ENCODE measurements at places on chromosomes 2 and 18. TPM values are rescaled to one million over a fixed set of nuclear protein-coding genes. Genes with fewer than 3 reads are reported as not detected.

GRCh38 chr2:46170026-46170425 is 127.2 kb upstream of the EPAS1 start:
- DNase-seq = no peak

- DNase-seq = no peak
Measured at GRCh38 chr2:160388464-160389263, 104.9 kb downstream of the RBMS1 start.

- DNase-seq = no peak
Measured at GRCh38 chr2:43356774-43357173, 130.4 kb upstream of the ZFP36L2 start.

GRCh38 chr2:108986916-108987510 is 2.0 kb downstream of the EDAR start:
- no peak for DNase-seq

Gene MROH2A
- total RNA-seq = not detected

- no peak for DNase-seq
Measured at GRCh38 chr2:47243596-47244323, 88.7 kb upstream of the STPG4 start.

Gene ARHGEF33
- not detected for total RNA-seq

- DNase-seq = no peak
Measured at GRCh38 chr2:129274038-129274415, 705.4 kb upstream of the RAB6C start.

GRCh38 chr2:162890690-162891311 is 52.2 kb upstream of the KCNH7 start:
- DNase-seq = peak; percentile 76

Gene CERKL
- total RNA-seq = 0.85 TPM

Gene RAB6C
- not detected for total RNA-seq

Gene SP5
- total RNA-seq = not detected

DNA sequence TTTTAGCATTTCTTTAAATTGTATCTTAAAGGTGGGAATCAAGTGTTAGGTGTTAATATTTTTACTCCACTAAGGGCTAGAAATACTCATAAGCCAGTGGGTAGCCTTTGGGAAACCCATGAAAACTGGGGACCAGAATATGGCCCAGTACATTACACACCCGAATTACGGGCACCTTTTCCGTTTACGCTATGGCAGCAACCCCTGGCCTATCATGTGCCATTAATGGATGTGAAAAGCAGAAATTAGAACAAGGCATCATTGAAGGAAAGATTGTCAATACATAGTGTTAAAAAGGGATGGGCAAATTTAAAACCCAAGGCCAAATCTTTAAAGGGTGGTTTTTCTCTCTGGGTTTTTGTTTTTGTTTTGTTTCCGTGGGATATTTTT is 781 bp downstream of the FARP2 start:
- DNase-seq = no peak

Gene ACYP2
- total RNA-seq = 15.8 TPM

Gene DLGAP1
- not detected for total RNA-seq

GRCh38 chr2:200353874-200354273 is 47.4 kb downstream of the SPATS2L start:
- DNase-seq = no peak

Gene NRP2
- 9.9 TPM for total RNA-seq

DNA sequence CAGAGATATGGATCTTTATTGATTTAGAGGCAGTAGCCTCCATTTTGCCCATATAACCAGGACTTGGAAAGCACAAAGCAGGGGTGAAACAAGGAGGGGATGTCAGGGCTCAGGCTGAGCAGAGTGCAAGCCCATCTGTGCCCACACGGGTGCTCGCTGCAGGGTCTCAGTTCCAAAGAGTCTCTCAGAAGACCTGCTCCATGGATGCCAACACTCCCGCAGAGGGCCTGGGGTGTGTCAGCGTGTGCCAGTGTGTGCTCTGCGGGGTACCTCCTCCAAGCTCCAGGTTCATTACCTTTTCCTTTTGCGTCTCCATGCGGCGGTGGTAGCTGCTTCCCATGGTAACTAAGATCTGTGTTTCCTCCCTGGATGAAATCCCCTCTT is 107.5 kb downstream of the EIPR1 start:
- no peak for DNase-seq

DNA sequence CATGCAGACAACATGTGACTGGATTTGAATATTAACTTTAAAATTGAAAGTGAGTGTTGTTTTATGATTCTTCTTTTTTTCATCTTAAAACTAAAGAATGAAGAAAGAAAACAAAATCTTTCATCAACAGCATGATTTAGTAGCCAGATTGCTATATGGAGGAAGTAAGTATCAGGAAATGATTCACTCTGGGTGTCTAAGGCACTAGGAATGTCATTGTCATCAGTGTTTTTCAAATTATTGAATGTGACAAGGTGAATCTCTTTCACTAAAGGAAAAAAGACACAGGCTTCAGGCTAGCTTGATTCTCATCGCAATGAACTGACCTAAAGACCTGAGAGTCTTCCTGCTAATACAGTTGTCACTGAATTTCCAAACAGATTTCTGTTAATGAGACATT is 430.1 kb downstream of the FBXO15 start:
- DNase-seq = no peak

Gene ACADL
- total RNA-seq = not detected

DNA sequence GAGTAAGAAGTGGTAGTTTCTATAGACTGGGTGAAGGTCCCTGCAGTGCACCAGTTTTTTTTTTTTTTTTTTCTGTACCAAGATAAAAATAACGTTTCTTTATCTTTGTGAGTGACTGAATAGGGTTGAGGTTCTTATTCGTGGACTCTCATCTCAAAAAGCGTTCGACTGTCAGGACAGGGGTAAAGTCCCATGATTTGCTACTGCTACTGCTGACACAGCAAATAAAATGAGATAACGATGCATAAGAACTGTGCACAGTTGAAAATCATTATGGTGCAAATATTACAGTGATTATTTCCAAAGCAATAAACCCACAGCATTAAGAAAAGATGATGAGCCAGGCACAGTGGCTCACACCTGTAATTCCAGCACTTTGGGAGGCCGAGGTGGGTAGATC is 482.0 kb upstream of the CHST9 start:
- no peak for DNase-seq

GRCh38 chr2:208999911-209000310 is 423.9 kb upstream of the MAP2 start:
- DNase-seq = no peak

Gene GKN2
- not detected for total RNA-seq

DNA sequence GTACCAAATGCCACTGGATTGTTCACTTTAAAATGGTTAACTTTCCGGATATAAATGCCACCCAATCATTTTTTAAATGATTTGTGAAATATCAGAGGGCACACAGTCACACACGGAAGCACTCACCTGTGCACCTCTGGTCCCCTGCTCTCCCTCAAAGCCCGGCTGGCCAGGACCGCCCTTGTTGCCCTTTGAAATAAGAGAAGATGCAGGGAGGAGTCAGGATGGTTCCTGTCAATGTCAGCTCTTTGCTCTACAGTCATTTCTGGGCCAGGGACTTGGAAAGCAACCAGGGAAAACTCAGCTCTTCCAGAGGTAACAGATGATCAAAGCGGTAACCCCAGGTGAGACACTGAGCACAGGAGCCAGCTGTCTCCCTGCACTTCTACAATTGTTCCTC is 60.7 kb downstream of the COL6A3 start:
- no peak for DNase-seq

Gene KCNJ13
- 0.12 TPM for total RNA-seq

DNA sequence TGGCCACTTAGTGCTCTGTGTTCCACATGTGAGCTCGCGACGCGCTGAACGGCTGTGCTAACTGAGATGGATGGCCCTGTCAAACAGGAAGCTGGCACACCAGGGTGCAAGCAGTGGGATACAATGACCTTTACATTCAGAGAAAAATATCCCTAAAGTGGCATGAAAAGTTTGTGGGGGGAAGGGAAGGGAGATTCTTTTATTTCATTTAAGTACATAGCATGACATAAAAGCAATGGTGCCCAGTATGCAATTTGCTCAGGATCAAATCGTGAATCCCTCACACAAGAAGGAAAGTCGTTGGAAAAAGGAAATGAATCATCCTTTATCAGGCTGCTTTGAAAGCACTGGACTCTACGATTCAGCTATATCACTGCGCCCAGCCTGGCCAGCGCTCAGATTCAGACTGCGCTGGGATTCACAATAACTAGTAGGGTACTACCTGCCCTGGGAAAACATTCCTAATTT is 26.0 kb downstream of the SATB2 start:
- peak; percentile 33 for DNase-seq

DNA sequence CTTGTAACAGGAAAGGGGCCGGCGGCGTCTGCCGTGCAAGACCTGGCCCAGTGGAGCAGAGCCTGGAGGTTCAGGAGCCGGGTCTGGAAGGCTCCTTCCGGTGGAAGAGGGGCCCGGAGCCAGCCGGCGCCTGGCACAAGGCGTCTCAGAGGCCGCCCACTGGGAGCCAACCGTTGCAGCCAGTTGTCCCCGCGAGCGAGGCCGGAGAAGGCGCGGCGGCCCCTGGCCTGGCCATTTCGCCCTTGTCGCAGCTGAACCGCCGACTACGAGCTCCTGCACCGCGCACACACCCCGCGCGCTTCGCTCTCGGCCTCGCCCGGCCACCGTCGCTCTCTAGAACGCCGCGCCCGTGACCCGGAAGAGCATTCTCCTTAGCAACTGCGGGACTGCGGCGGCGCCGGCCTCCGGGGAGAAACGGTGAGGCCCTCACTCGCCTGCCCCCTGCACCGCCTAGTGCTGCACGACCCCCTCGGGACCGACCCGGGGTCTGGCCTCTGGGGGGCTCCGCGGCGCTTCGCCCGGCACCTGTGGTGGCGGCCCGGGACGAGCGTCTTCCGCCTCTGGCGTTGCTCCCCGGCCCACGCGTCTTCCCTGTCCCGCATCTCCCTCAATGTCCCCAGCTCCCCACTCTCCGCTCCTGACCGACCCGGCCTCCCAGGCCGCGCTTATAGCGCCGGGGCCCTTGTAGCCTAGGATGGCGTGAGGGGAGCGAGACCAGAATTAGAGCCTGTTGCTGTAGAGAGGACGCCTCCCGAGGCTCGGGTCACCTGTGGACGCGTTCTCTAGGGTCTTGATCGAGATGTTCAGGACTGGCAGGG is at the start of gene DIS3L2:
DIS3L2 (plus strand) TSS at position 365 of the 818 bp plus-strand sequence. CDS start 53,215 bp downstream, outside the sequence.
- peak; percentile 74 for DNase-seq

Gene SLC9A4
- total RNA-seq = not detected

GRCh38 chr2:118784860-118785259 is 62.6 kb downstream of the EN1 start:
- no peak for DNase-seq

DNA sequence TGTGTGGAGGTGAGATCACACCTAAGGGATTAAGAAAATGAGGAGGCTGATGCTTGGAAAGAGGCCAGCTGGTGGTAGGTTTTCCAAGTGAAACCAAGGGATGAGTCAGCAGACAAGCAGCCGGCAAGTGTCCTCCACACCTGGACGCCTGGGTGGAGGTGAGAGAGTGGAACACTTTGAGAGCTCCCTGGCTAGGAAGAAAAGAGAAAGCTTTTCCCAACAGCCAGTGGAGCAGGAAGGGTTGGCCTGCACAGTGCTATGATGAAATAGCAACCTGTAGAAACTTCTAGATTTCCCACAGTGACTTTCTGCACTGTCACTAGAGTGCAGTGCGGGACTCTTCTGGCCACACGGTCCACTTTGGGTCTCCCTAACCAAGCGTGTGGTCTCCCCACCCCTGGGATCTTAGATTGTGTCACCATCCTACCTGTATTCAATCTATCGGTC is 19.6 kb upstream of the IL37 start:
- no peak for DNase-seq

GRCh38 chr2:86787736-86788135 is 3.0 kb downstream of the CD8A start:
- peak; percentile 32 for DNase-seq

DNA sequence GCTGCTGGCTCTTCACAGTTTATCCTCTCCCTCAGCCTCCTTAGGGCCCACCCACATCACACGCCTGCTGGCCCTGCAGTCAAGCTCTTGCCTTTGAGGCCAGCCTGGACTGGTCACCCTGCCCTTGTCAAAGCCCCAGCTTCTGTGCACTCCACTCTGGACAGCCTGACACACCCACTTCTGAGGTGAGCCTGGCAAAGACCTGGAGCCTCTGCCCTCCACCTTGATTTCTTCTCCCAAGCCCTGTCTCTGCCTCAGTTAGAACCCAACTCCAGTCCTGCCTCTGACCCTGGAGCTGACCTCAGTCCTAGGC is 37.0 kb upstream of the TAF1B start:
- DNase-seq = no peak

- DNase-seq = no peak
Measured at GRCh38 chr2:33588232-33588631, 10.9 kb downstream of the FAM98A start.

Gene PPM1B
- 16.9 TPM for total RNA-seq

DNA sequence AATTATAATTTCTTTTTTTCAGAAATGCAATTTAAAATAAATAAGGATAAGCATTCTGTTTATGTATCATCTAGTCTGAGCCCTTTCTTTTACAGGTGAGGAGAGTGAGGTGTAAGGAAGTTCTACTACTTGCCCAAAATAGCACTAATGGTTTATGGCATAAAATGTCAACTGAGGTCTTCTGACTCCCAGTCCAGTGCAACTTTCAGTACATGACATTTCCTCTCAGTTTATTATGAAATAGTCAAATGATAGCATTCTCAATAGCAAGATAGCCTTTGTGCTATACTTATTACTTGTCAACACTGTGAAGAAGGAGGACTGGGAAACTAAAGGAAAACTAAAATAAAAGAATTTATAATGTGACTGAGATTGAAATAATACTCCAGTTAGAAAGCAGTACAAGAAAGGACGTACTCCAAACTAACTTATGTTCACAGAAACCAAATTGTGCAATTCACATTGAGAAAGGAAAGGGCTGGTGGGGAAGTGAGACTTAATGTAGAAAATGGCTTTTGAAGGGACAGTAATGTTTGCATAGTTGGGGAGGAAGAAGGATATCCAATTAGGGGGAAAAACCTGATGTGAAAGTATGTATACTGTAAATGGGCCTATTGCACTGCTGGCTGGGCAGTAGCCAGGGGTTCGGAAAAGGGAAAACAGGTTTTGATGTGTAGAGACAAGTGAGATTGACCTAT is 166.7 kb upstream of the ZEB2 start:
- DNase-seq = no peak

GRCh38 chr2:42722320-42723190 is 41.4 kb downstream of the OXER1 start:
- DNase-seq = peak; percentile 57

GRCh38 chr2:176421297-176422050 is 152.2 kb downstream of the MTX2 start:
- DNase-seq = peak; percentile 1

Measured in H4 (cell line).